ENCODE measurements at places on chromosomes 16 and 17.

DNA sequence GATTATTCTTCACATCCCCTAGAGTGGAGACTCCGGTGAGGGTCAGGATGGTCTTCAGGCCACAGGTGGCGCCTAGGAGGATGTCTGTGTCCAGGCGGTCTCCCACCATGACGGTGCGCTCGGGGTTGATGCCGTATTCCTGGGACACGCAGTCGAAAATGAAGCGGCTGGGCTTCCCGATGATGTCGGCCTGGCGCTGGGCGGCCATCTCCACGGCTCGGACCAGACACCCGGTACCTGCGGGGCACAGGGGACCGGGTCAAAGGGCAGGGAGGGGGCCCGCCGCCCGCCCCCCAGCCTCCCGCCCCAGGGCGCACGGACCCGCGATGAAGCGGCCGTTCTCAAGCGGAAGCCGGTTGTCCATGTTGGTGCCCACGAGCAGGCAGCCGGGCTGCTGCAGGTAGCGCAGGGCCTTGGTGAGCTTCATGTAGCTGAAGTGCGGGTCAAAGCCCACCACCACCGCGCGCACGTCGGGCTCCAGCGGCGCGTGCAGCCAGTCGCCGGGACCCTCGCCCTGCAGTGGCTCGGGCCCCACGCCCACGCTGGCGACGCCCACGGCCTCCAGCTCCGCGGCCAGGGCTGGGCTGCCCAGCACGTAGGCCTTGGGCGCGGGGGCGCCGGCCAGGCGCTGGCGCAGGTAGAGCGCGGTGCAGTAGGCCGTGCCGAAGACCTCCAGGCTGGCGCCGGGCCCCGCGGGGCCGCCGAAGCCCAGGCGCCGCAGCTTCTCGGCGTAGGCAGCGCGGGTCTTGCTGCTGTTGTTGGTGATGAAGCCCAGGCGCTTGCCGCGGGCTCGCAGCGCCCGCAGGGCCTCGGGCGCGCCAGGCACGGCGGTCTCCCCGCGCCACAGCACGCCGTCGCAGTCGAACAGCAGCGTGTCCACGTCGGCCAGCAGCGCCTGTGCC is 572 bp downstream of the PGP start:
- no peak for DNase-seq

- no peak for DNase-seq
These were observed 52.4 kb upstream of the MRPS23 start for GRCh38 chr17:57902117-57902799.

- DNase-seq, result no peak
These were observed 42.1 kb upstream of the BHLHA9 start for GRCh38 chr17:1227917-1228780.

DNA sequence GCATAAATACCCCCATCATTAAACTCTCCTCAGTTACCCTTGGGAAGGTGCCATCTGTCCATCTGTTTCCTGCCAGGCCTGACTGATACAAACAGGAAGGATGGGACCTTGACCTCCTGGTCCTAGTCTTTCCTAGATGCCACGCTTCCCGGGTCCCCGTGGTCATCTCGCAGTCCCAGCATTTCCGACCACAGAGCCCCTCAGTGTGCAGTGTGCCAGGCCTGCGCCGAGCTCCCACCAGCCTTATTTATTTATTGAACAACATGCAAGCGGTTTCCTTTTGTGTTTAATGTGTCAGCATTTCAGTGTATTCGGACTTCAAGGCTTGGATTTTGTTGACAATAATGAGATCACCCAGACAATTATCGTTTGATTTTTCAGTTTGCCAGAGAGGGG is 45.6 kb upstream of the NKD1 start:
- DNase-seq, result no peak

DNA sequence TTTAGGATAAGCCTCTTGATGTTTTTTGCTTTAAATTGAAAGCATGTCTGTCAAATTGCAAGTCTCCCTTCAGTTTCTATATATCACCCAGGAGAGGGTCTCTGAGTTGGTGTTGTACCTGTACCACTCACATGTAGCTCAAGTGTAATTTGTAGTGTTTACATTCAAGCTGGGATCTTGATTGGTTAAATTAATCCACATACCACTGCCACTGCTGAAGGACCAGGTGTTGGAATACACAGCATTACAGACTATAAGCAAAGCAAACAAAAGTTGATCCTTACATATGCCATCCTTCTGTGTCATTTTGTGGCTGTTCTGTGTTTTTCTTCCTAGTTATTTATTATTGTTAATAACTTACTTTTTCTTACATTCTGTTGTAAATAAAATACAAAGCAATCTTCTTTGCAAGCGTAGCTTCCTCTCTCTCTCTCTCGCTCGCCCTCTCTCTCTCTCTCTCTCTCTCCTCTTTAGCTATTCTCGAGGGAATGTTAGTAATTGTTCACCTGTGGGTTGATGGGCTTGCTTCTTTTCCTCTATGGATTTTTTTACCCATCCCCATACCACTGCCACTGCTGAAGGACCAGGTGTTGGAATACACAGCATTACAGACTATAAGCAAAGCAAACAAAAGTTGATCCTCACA is 20.8 kb upstream of the NOL11 start:
- DNase-seq, result no peak
